GM12892 (cell line): ENCODE measurements at places on chromosomes 6 and 20.

DNA sequence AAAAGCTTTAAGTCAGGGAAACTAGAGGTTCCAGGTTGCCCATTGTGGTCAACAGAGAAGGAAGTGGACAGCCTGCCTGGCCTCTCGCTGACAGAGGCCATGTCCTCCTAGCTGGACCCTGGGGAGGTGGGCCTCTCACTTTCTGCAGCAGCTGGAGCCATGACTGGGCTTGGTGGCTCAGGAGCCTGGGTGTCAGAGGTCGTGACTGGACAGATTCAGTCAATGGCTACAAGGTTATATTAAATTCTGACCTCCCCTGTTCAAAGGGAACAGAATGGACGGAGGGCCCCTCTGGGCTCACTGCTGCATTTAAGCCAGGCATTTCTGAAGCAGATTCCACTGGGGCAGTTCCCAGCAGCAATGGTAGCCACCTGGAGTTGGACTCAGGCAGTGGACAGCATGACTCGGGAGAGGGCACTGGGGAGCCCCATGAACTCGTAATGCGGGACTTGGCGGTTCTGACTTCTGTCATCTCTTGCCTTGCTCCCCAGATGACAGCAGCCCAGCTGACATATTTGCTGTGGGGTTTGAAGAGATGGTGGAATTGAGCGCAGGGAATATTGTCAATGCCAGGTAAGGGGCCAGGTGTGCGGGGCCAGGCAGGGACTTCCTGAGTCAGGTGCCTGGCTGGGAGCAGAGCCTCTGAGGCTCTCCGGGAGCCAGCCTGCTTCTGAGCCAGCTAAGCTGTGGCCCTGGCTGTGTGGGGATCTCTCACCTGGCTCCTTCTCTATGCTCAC, 86.7 kb downstream of the SYNJ2 start:
- DNase-seq = no peak

DNA sequence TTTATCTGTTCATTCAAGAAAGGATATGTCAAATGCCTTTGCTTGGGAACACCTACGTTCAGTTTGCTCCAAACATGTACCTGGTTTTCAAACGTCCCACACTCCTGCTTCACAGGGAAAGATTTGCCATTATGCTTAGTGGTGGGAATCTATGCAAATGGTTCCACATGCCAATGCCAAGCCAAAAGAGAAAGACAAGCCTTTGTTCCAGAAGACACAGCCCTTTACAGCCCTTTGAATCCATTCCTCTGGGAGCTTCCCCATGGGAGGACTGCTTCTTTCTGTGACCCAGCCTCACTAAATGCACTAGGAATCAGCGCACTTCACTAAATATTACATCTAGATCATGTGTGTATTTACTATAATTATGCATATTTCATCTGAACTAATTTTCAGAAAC, 619.5 kb downstream of the PRKN start:
- no peak for DNase-seq

GRCh38 chr6:52227495-52227894, 16.8 kb downstream of the IL17F start:
- DNase-seq = peak; percentile 67

DNA sequence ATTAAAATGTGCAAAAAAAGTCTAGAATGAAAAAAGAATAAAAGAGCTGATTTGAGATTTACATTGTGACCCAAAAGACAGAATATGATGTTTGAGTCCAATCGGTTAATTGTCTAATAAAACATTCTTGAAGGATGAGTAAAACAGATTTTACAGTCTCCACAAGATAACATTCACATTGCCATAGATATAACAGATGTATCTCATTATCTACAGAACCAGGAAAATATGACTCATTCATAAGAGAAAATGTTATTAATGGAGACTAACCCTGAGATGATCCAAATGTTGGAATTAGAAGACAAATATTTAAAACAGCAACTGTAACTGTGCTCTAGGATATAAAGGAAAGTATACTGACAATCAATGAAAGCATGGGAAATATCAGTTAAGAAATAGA, 141.7 kb downstream of the RFX6 start:
- DNase-seq = no peak

- no peak for DNase-seq
These were observed 118.4 kb downstream of the MRPL14 start for GRCh38 chr6:44008821-44009370.

DNA sequence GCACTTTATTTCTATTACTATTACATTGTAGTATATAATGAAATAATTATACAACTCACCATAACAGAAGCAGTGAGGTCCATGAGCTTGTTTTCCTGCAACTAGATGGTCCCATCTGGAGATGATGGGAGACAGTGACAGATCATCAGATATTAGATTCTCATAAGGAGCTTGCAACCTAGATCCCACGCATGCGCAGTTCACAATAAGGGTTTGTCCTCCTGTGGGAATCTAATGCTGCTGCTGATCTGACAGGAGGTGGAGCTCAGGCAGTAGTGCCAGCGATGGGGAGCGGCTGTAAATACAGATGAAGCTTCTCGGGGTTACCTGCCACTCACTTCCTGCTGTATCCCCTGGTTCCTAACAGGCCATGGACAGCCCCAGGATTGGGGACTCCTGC, 139.5 kb upstream of the TCF21 start:
- no peak for DNase-seq

GRCh38 chr6:111478064-111478476, 4.9 kb downstream of the REV3L start:
- no peak for DNase-seq

- no peak for DNase-seq
These were observed 6.1 kb upstream of the DLL1 start for GRCh38 chr6:170296746-170297575.
